ACHN (cell line): ENCODE measurements at places on chromosomes 7 and 10.

GRCh38 chr7:93622036-93623033, 47.8 kb upstream of the CALCR start:
- peak; percentile 90 for DNase-seq

DNA sequence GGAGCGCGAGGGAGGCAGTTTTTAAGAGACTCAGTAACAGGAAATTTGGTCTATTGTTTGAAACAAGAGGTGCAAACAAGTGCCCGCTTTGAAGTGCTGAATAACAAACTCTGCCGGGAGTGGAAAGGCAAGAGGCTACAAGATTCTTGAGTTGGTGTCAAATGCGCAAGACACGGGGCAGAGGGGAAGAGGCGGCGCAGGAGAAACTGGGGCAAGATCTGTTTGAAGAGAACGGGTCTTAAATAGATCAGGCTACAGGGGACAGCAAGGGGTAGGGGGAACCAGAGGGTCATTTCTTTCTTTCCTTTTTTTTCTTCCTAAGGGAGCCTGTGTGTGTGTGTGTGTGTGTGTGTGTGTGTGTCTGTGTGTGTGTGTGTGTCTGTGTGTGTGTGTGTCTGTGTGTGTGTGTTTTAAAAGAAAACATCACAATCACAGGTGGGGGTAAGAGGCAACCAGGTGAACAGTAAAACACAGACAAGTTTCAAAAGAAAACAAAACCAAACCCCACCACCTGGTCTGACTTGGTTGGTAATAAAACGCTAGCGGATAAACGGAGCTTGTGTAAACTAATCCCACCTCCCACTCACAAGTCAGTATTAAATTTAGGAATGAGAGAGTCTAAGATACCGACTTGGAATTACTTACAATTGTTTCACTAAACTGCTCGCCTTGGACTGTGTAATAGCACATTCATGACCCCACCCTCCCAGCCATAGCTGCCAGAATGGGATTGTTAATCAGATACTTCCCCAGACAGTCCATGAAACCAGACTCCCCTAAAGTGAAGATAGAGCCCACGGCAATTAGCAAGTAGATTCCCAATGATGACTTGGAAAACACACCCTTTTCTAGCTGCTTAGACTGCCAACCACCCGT, 13.1 kb upstream of the CUX1 start:
- DNase-seq: no peak

DNA sequence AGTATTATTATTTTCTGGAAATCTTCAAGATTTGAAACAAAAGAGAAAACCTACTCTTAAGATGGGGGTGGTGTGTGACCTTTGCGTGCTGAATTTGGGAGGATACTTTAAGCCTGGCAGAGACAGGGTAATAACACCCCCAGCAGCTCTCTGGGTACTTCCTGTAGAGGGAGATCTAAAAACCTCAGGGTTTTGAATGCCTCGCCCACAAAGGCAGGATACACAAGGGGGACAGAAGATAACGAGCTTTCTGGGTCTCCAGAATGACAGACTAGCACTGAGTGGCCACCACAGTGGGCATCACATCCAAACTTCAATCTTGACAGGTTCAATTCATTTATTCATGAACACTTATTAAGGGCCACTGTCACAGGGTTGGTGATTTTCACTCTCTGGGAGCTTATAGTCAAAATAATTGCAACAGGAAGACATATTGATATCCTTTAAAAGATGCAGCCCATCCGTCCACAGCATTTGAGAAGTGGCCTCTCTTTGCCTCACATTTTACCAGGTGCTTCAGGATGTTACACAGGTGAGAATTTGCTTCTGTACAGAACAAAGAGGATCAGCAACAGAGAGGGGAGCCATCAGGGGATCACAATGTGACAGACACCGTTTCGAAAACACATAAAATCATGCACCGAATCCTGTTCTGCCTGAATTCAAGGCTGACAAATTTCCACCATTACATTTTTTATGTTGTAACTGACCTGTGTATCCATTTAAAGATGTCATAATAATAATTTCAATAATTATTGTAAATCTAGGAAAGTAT, 14.3 kb downstream of the CPA1 start:
- DNase-seq: no peak

GRCh38 chr10:129774082-129774735, 189.9 kb downstream of the EBF3 start:
- DNase-seq: no peak

- no peak for DNase-seq
Measured at GRCh38 chr10:48577158-48577557, 27.7 kb downstream of the ARHGAP22 start.

- DNase-seq: no peak
Measured at GRCh38 chr10:127874671-127875448, 17.9 kb downstream of the CLRN3 start.

- peak; percentile 28 for DNase-seq
Measured at GRCh38 chr10:97200616-97201015, 14.9 kb upstream of the SLIT1 start.

DNA sequence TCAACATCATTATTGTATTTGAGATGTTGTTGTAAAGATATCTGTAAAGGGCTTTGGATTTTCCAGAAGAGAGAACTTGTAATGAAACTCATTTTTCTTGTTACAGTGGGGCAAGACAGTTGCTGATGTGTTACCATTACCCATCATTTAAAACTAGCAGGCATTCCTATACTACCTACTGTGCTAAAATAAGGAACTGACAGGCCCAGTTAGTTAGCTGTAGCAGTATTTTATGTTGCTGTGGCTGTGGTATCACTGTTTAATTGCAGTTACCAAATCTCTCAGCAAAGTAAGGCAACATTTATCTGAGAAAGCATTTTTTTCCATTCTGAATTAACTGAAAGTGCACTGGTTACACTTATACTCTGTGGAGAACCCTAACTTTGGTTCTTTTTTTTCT, 9.9 kb downstream of the ST7 start:
- no peak for DNase-seq
